HepG2 (cell line): ENCODE measurements at places on chromosomes 7 and 10. TPM values are rescaled to one million over a fixed set of nuclear protein-coding genes. Genes with fewer than 3 reads are reported as not detected.

Gene OPN1SW
- total RNA-seq: not detected in 2 replicates

Gene GPR37
- total RNA-seq: not detected in 2 replicates

Gene FHIP2A
- total RNA-seq: 8.3 and 9.0 TPM in 2 replicates

Gene LIPK
- total RNA-seq: not detected in 2 replicates

Gene ZNF735
- not detected in 2 replicates for total RNA-seq

Gene PPP1R17
- total RNA-seq: not detected in 2 replicates

Gene TMEM184A
- 3.1 and 9.5 TPM in 2 replicates for total RNA-seq

Gene FAM241B
- 1.9 and 2.0 TPM in 2 replicates for total RNA-seq

Gene NACAD
- total RNA-seq: 0.08 TPM in 1 of 2 replicates, not detected in the other

Gene AKR1C1
- total RNA-seq: 2,238 and 3,445 TPM in 2 replicates

Gene PROSER2
- total RNA-seq: 6.7 and 6.9 TPM in 2 replicates

Gene HPS1
- 20.7 and 25.8 TPM in 2 replicates for total RNA-seq

Gene BEND7
- total RNA-seq: 15.4 and 17.1 TPM in 2 replicates

Gene TAS2R3
- 0.55 and 1.1 TPM in 2 replicates for total RNA-seq

Gene DENND11
- total RNA-seq: 10.5 and 12.5 TPM in 2 replicates

Gene METTL27
- 1.2 and 2.0 TPM in 2 replicates for total RNA-seq

Gene TCERG1L
- total RNA-seq: not detected in 2 replicates

Gene PSMC2
- total RNA-seq: 181 and 288 TPM in 2 replicates

Gene STX1A
- 2.9 and 6.1 TPM in 2 replicates for total RNA-seq

Gene C1GALT1
- 65.9 and 68.2 TPM in 2 replicates for total RNA-seq

Gene GOLGA7B
- total RNA-seq: not detected in 2 replicates

Gene LIPJ
- total RNA-seq: not detected in 2 replicates

Gene VIM
- total RNA-seq: not detected in 2 replicates

Gene CDC14C
- 0.09 TPM in 1 of 2 replicates, not detected in the other for total RNA-seq

Gene SPDYE2B
- not detected in 2 replicates for total RNA-seq

Gene NKX6-2
- not detected in 2 replicates for total RNA-seq

Gene BMPR1A
- 42.3 and 44.2 TPM in 2 replicates for total RNA-seq

Gene SLIT1
- 0.07 and 0.33 TPM in 2 replicates for total RNA-seq

Gene LGI1
- not detected in 2 replicates for total RNA-seq

Gene TMEM120A
- total RNA-seq: 22.9 and 40.3 TPM in 2 replicates

Gene NRG3
- total RNA-seq: not detected in 2 replicates

Gene LIPN
- total RNA-seq: not detected in 2 replicates

Gene MIOS
- total RNA-seq: 33.5 and 36.2 TPM in 2 replicates

Gene MUC12
- total RNA-seq: not detected in 2 replicates

Gene TAS2R5
- 0.65 and 1.7 TPM in 2 replicates for total RNA-seq

Gene ZNF722
- total RNA-seq: not detected in 2 replicates

Gene DNAAF5
- total RNA-seq: 21.5 and 24.2 TPM in 2 replicates

Gene SERPINE1
- total RNA-seq: 9.2 and 21.2 TPM in 2 replicates

Gene SH2B2
- 0.14 and 0.46 TPM in 2 replicates for total RNA-seq

Gene HIP1
- total RNA-seq: 4.5 and 8.6 TPM in 2 replicates

Gene VWA2
- total RNA-seq: not detected in 2 replicates

Gene MGAM2
- total RNA-seq: not detected in 2 replicates

Gene CPA4
- total RNA-seq: 0.17 and 0.22 TPM in 2 replicates

Gene ARMH3
- 8.4 and 10.8 TPM in 2 replicates for total RNA-seq
